ENCODE measurements at places on chromosomes 13 and 19.
A peak's percentile ranks its signal among the peaks of the same experiment; 100 is the strongest.

- peak; percentile 59 for DNase-seq
These were observed at the start of gene PNMA8C for GRCh38 chr19:46428239-46429135. TSS of gene PNMA8C (minus strand) at chr19:46428936. CDS start at chr19:46428359, 577 bp downstream.

DNA sequence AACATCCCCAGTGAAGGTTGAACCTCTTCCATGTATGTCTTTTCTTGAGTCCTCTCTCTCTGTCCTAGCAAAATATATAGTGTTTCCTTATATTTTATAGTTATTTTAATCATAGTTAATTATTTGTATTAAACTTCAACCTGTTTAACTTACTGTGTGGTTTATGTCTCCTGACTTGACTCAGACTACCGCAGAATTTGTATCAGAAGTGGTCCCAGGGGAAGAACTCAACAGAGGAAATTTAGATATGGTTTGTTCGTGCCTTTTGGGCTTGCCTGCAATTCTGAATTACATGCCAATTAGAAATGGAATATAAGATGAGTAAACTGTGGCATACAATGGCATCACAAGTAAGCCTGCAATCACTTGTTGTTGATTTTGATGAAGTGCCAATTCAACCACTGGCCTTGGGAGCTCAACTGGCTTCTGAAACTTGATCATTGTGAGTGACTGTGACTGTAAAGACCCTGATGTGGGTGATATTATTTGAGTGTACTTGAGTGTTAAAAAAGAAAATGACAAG, 1459.5 kb upstream of the PCDH20 start:
- DNase-seq, result no peak

DNA sequence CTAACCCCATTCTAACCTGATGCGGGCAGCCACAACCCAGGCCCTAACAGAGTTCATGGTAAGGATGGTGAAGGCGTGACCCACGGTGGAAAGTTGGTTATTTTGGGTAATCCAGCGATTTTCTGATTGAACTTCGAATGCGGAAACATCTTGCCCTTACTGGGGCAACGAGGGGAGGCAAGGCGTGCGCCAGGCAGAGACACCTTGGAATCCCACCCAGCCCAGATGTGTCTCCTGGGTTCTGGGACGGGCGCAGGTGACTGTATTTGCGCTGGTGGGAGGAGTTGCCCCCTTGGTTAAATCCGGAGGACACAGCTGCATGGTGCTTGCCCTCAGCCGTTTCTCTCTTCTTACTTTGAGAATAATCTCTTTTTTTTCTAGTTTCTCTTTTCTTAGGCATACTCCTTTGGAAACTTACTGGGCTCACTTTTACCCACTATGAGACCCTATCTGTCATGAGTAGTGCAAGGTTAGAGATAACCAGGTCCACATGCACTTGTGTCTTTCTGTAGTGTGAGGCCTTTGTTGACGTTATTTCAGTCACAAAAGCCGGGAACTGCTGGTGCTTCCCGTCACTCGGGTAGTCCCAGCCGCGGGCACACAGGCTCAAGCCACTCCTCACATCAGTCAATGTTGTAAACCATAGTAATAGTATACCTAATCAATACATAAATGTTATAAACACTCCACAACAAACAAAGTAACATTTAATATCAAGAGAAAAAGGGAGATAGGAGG, 81.5 kb downstream of the ATP11A start:
- no peak for DNase-seq

DNA sequence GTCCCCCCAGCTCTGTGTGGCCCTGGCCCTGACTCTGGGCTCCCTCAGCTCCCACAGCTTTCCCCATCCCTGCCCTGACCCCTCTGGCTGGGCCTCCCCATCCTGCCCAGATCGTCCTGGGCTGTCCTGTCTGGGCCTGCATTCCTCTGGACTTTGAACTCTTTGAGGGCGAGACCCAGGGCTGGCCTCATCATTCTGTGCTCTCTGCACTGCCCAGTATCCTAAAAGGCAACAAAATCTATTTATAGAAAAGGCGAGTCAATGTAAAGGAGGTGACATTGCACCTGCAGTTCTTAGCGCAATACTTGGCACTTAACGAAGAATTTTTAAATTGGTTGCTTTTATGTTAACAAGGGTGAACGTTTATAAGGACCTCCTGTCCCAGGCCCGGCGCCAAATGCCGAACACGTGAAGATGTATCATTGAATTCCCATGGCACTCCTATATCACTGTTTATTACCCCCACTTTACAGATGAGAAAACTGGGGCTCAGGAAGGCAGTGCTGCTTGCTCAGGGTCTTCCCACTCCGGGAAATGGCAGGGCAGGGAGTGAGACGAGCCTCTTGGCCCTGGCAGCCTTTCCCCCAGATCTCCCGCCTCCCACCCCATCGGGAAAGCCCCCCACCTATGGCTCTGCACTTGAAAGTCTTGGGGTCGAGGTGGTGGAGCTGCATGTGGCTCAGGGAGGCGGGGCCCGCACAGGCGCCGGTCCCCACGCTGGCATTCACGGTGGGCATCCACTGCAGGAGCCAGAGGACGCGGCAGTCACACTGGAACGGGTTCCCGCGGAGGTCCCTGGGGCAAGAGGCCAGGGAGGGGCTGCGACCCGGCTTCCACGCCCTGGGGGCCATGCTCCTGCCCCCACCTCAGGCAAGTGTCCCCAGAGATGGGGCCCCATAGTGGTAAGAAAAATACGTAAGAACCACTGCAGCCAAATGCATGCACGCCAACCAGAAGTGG, 3.8 kb downstream of the LGI4 start:
- no peak for DNase-seq

DNA sequence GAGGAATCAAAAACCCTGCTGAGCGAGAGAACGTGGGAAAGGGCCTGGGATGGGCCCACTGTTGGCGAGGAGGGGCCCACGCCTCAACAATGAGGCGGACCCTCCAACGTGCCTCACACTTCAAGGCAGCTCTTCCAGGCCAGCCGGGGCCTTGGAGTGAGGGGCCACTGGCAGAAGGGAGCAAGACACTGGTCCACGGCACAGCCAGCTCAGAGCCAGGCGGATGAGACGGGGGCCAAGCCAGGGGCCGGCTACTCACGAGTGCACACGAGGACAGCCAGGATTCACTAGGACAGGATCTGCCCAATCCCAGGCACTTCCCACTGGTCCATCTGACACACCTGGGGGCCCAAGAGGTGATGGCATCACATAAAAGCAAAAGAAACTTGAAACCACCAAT, 20.5 kb downstream of the ELL start:
- no peak for DNase-seq

GRCh38 chr19:32357720-32358119, 12.3 kb downstream of the ZNF507 start:
- peak; percentile 43 for DNase-seq

DNA sequence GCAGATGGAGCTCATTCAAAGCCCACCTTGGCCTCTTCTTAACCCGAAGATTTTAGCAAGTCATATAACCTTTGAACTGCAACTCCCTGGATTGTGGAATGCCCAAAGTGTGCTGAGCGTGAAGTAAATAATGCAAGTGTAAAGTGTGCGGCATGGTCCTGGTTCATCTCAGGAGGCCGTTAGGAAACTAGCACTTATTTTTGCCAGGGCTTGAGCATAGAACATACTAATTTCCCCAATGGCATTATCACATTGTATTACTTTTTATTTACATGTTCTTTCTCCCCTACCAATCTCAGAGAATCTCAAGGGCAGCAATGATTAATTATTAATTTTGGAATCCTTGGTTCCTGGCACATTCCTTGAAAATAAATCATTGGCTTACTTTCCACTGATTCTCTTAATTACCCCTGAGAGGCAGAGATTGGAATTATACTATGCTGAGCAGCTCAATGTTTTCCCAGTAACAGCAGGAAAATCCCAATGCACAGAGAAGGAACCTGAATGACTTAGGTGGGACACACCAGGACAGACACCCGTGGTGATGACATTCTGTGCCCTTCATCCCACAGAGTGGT, 128.8 kb upstream of the GJB6 start:
- no peak for DNase-seq

GRCh38 chr13:31591642-31592233, 147.6 kb upstream of the RXFP2 start:
- DNase-seq, result no peak

- no peak for DNase-seq
These were observed 472.2 kb downstream of the KLF5 start for GRCh38 chr13:73531014-73531413.

- DNase-seq, result peak; percentile 76
These were observed 90.1 kb upstream of the C1QTNF9B start for GRCh38 chr13:23987331-23987894.

DNA sequence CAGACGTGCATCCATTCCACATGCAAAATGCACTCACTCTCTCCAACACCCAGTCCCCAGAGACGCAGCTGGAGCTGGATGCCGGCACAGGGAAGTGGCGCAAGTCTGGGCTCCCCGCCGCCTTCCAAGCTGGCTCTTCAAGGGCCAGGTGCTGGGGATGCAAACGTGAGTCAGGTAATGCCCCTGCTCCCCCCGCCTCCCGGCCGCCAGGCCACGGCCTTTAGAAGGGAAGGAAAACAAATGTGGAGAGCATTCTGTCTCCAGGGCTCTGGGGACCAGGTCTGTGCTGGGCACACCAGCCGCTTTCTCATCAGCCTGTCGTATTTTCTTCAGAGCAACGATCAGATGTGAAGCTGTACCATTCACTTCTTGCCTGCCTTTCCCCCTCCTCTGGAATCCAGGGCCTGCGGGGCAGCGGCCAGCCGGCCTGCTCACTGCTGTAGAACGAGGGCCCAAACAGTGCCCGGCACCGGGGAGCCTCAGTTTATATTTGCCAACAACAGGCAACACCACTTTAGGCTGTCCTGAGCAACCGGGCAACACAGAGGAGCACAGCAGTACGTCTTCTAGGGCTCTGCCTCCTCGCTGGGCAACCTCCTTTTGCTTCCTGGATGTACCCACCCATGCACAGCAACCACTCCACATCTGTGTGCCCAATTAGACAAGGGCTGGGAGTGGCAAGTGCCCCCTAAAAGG, 3.8 kb downstream of the RAB20 start:
- DNase-seq, result no peak

DNA sequence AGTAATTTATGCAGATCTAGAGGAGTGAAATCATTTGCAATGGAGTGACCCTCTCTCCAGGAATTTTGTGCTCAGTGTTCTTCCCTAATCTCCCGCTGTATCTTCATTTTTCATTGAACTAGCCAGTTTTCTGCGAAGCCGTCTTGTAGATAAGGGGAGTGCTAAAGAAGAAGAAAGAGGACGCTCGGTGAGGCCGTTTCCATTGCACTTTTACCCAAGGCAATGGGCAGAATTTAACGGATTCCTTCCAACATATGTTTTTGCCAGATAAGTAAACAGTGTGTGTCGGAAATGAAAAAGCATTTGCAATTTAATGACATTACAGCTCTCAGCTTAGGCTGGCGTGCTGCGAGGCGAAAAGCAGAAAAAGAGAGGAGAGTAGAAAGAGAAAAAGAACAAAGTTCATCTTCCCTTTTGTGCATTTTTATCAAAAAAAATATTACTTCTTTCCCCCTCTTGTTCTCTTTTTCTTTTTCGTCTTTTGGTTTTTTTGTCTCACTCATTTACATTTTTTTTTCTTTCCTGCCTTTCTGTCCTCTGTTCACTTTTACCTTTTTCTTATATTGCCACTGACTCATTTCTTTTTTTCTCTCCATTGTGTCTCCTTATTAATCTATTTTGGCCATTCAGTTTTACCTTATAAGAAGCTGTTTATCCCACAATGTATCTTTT, 49.9 kb downstream of the SOX21 start:
- DNase-seq, result no peak

GRCh38 chr19:2495651-2496316, 19.9 kb downstream of the GADD45B start:
- DNase-seq, result no peak

GRCh38 chr19:14073925-14074838, 1.6 kb downstream of the MISP3 start:
- DNase-seq, result peak; percentile 36

GRCh38 chr19:53131085-53131590, 1.6 kb downstream of the ZNF415 start:
- DNase-seq, result peak; percentile 6

DNA sequence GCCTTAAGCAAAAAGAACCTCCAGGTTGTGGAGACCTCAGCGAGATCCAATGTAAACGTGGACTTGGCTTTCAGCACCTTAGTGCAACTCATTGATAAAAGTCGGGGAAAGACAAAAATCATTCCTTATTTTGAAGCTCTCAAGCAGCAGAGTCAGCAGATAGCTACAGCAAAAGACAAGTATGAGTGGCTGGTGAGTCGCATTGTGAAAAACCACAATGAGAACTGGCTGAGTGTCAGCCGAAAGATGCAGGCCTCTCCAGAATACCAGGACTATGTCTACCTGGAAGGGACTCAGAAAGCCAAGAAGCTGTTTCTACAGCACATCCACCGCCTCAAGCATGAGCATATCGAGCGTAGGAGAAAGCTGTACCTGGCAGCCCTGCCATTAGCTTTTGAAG, 58.5 kb downstream of the ARHGAP35 start:
- DNase-seq, result peak; percentile 39

DNA sequence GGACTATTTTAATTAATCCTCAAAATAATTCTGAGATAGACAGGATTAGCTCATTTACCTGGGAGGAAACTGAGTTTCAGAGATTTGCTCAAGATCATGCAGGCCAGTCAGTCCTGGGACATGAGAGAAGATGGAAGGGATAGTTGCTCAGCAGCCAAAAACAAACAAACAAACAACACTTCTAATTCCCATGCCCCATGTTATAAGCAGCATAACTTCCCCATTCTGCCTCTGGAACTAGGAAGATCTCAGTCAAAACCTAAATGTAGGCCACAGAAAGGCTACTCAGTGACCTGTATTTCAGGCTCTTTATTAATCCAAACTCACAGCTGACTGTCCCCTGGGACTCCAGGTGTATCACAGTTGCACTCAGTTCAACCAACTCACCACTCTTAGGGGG, 489.2 kb upstream of the NBEA start:
- DNase-seq, result no peak

DNA sequence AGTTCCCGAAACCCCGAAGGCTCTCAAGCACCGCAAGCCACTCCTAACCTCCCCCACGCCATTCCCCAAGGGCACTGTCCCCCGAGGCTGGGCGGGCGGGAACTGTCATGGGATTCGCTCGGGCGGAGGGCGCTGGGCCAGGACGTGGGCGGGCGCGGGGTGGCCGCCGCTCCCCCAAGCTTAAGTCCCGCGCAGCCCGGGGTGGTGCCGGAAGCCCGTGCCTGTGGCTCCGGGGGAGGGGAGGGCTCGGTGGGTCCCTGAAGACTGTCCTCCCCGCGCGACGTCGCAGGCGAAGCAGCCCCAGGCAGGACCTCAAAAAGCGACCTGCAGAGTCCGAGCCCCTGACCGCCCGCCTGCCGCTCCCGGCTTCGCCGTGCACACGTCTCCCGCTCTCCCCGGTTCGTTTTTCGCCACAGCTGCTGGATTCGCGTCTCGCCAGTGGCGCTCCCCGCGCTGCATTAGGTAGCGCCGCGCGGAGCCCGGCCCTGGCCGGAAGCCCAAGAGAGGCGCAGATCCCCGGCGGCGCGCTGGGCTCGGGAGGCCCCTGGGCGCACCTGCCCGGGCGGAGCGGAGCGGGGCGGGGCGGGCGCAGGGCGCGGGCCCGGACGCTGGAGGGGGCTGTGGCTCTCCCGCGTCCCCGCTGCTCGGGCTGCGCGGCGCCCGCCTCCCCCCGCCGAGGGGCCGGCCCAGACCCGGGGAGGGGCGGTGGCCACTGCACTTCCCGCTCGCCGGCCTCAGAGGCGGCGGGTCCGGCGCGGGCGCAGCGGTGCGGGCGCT, at the start of gene FARP1:
Gene FARP1, plus strand, starts transcription at position 715 of the 777 bp plus-strand sequence. CDS start 70,149 bp downstream, outside the sequence.
- peak; percentile 69 for DNase-seq

GRCh38 chr13:100491164-100491842, 97.3 kb downstream of the GGACT start:
- DNase-seq, result peak; percentile 90

- DNase-seq, result peak; percentile 26
These were observed 76.0 kb downstream of the ZDHHC20 start for GRCh38 chr13:21383090-21383489.
